ENCODE measurements at places on chromosomes 1 and 21.

- no peak for DNase-seq
Measured at GRCh38 chr1:2386636-2387611, 4.4 kb downstream of the MORN1 start.

DNA sequence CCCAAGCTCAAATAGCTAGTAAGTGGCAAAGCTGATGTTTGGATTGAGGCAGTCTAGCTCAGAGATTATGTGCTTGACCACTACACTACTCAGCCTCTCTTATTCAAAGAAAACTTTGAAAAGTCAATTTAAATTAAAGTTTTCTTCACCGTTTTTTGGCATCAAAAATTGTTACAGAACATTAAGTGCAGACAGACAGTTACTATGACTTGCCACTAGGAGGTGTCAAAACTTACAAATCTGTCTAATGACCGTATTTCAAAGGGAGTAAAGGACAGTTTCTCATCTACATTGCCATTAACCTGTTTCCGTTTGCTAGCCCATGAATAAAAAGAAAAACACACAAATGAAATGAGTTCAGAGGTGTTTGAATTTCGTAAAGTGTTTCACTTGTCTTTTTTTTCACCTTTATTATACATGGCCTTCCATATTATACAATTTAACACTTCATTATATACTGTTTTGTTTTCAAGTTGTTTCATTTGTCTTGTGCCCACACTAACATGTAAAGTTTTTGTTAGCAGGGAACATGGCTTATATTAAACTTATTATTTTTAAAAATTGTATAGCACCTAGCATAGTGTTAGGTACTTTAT lies 57.4 kb upstream of the MTF2 start:
- no peak for DNase-seq

- no peak for DNase-seq
Measured at GRCh38 chr1:218494449-218494852, 149.3 kb downstream of the TGFB2 start.

DNA sequence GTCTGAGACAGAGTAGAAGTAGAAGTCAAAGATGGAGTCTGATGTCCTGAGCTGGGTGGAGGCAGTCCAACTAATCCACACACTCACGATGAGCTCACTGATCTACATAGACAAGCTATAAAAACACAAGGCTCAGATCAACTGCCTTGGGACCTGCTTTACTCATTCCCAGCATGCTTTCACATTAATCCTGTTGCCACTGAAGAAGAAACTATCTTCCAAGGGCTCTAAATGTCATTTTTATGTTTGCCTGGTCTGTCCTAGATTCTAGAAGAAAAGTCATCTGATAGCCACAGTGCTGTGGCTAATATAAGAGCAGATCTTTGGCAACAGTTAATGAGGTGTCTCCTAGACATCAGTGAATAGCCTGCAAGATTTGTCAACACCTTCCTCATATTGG lies 522.7 kb downstream of the NUF2 start:
- DNase-seq = no peak

GRCh38 chr1:53298045-53298637 lies 29.7 kb downstream of the LRP8 start:
- no peak for DNase-seq
